ENCODE measurements at places on chromosomes 2 and 18.

DNA sequence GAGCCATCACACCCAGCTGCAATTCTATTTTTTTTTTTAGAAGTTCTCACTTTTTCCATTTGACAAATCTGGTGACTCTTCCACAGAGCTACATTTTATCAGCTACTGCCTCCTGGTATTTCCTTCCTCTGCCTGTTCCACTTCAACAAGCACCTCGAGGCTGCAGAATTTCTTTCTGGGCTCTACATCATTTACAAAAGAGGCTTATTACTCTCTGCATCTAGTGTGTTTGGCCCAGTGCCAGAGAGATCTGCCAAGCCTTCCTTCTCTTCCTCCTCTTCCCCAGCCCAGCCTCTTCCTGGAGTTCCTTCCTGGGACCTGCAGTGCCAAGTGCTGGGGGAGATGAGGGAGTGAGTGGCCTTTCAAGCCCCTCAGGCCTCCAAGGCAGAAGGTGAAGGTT is 119.6 kb upstream of the ITGA6 start:
- DNase-seq = peak; percentile 24

DNA sequence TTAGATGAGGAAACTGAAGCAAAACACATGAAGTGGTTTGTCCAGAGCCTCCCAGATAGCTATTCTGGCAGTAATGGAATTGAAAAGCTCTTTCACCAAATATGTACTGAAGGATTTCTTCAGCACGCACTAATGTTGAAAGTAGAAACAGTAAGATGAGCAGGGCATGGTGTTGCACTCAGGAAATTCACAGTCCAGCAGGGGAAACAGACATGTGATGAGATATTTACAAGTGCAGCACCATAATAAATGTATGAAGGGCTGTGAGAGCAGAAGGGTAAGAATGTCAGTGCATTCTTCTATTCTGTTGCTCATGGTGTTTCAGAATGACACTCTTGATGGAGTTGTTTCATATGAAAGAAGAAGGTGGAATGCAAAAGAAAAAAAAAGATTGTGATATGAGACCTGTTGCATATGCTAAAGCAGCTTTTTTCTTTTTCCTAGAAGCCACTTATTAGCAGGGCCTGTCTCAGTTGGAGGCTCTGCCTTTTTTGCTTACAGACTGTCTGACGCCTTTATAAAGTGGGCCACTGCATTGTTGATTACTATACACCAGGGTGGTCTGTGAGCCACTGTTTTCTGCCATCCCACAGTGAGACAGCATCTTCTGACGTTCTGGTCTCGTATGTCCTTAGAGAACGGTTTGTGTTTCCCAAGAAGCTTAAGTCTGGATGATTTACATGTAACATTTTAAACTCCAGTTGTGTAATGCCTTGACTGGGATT is 516.9 kb downstream of the ARHGAP15 start:
- no peak for DNase-seq

GRCh38 chr2:75607400-75607798 is 39.2 kb upstream of the MRPL19 start:
- DNase-seq = no peak

DNA sequence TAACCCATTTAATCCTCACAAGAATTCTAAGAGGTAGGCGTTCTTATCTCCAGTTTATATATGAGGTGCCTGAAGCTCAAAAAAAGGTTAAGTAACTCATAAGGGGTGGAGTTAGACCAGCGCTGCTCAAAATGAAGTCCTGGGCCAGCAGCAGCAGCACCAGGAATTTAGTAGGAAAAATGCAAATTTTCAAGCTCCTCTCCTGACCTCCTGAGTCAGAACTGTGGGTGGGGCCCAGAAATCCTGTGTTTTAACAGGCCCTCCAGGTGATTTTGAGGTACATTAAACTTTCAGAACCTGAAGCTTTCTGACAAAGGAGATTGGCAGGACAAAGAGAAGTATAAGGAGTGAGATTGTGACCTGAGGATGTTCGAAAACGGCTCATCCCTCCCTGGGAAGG is 66.0 kb upstream of the CCDC85A start:
- no peak for DNase-seq

GRCh38 chr18:68414407-68414806 is 300.5 kb downstream of the TMX3 start:
- no peak for DNase-seq

DNA sequence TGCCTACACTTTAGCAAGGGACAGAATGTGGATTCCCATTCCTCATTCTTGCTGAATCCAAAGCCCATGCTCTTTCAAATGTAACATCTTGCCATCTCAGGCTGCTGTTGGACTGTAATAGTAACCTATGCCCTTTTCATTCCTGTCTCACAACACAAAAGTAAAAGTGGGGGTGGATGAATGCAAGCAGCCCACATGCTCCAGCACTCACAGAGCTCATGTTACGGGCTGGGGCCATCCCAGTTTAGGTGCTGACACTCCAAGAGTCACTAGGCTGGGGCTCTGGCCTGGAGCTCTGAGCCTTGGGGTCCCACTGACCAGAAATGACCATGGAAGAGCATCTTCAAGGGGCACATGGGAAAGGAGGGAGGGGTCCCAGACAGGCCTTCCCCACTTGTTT is 47.6 kb downstream of the CCBE1 start:
- DNase-seq = no peak

Measured in A172 (cell line).